SIG-M5 (cell line): ENCODE measurements at places on chromosomes 7 and 10.

DNA sequence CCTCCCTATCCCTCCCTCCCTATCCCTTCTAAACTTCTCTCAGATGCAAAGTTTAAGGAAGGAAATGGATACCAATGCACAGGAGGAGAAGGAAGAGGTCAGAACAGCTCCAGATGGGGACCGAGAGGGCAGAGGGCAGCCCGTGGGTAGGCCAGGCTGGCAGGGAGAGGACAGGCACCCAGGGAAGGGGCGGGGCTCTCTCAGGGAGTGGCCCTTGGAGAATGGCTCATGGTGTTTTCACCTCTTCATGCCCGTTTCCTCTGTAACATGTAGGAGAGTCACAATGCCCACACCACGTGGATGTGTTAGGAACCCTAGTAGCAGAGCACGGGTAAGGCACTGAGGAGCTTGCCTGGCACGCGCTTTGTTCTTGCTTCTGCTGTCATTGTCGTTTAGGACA, 264.5 kb downstream of the CELF2 start:
- DNase-seq: no peak

DNA sequence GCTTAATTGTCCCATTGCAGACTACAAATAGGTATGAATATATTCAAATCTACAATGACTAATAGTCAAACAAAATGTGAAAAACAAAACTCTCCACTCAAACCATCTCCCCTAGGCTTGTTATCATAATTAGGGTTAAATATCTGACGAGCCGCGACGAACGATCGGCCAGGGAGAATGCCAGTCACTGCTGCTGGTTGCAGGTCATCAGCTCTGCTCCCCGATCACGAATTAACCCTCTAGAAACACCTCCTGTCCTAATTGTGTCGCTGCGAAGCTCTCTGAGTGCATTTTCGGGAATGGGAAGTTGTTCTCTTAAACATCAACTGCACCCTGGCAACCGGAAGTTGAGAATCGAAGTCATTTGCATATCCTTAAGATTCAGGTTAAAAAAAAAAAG, 167.3 kb downstream of the TCERG1L start:
- DNase-seq: no peak

GRCh38 chr10:102434394-102435132, 2.2 kb upstream of the CUEDC2 start:
- DNase-seq: no peak

GRCh38 chr7:140719721-140720120, 23.2 kb downstream of the NDUFB2 start:
- no peak for DNase-seq

DNA sequence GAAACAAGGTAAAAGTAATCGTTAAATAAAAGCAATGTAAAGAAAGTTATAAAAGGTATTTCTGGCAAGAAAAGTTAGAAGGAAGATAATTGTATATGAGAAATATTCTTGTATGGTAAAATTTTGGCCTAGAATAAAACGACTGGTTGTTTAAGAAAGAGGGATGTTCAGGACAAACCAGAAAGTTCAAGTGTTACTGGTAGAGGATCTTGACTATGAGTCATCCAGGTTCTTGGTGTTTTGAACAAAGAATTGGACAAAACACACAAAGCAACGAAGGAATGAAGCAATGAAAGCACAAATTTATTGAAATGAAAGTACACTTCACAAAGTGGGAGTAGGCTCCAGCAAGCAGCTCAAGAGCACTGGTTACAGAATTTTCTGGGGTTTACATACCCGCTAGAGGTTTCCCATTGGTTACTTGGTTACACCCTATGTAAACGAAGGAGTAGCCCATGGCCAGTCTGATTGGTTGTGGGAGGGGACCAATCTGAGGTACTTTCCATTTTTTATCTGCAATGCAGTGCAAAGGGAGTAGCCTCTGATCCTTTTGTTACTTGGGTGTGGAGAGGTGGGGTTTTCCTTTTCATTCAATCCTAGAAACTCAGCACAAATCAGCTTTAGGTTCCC, 22.4 kb upstream of the GARS1 start:
- no peak for DNase-seq

DNA sequence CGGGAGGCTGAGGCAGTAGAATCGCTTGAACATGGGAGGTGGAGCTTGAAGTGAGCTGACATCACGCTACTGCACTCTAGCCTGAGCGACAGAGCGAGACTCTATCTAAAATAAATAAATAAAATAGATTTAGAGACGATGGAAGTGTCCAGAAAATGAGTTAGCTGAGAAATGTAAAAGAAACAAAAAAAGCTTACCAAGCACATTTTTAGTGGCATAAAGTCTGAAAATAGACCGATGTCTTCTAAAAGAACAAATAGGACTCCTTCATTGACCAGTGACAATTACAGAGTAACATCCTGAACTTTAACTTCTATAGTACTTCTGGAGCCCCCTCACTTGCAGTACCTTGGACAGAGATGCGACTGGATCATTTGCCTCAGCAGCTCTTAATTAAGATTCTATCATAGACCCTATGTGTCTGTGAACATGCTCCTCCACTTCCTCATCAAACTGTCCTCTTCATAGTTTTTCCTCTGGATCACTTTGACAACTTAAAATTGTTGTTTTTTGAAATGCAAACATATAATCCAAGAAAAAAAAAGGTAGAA, 25.2 kb upstream of the SRPK2 start:
- DNase-seq: no peak

DNA sequence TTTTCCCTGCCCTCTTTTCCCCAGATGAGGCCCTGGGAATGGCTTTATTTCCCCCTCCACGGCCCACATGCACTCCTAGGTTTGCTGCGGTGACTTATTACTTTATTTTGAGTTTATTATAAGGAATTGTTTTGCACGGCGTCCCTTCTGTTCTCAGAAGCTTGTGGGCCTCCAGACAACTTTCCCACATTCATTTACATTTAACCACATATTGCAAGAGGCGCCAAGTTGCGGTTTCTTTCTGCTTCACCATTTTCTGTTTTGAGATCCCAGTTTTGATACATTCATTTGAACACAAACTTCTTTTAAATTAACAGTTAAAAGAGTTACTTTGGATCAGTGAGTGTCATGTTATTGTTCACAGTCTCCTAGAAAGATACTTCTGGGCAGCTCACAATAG, 532.5 kb upstream of the MGMT start:
- DNase-seq: no peak

- DNase-seq: no peak
Observed at GRCh38 chr7:41788556-41788955, 85.7 kb upstream of the INHBA start.

DNA sequence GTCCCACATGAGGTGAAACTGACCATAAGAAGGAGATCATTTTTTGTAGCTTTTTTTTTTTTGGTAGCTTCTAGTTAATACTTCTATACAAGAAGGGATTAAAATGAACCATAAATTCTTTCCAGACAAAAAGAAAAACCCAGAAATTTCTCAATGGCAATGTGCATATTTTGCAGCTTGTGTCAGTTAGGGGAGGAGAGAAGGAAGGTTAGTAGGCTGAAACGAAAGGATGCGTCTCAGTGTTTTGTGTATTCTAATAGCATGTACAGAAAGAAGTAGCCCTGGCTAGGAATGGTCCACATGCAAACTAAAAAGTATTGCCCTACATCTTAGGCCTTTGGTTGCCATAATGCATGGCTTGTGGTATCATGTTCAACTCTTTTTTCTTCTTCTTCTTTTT, 90.6 kb downstream of the CACNB2 start:
- DNase-seq: no peak

DNA sequence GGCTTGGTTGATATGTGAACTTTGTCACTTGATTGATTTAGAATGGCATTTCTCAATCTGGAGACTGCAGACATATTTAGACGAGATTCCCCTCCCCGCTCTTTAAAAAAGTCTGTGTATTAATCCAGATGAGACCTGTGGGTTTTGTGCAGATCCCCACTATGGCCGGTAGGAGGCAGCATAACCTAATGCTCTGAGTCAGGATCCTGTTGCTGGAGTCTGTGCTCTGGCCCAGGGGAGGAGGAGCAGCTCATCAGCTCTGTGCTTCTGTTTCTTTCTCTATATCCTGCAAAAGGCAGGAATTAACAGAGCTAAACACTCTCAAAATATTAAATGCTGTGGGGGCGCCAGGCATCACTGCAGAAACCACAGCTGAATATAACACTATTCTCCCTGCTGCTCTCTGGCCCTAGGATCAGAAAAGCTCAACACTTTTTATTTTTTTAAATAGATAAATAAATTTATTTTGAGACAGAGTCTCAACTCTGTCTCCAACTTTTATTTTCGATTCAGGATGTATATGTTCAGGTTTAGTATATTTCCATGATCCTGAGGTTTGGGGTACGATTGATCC, 23.9 kb upstream of the SEPHS1 start:
- no peak for DNase-seq

DNA sequence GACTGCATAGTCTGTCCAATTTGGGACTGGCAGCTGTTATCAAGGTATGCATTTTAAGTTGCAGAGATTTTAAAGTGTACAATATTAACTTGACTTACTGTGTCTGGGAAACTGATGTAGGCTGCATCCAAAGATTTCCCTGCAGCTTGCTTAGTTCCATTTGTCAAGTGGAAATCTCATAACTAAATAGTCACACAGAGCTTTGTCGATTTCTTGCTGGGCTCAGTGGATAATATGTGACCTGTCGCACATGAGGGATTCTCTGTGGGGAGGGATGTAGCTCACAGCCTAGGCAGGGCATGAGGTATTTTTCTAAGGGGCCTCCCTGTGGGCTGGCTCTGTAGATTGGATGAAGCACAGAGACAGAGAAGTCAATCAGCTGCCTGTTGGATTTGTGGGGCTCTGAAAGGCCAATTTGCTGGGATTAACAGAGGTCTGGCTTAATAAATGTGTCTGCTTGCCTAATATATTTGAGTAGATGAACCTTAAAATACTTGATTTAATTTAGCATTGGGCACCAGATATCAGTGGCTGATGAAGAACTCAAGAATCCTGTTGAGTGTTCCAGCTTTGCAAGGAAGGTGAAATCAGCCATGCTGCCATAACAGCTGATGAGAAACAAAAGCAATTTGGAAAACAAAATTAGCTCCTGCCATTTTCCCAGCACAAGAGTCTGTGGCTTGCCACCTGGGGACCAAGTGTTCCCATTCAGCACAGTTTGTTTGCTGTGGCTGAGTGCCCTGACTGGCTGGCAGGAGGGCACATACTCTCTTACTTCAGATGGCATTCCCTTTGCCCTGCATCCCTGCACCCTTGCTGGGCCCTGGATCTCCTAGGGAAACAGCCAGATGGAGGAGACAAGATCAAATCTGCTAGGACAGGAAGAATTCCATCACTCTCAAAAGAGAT, 598.5 kb downstream of the SORCS3 start:
- DNase-seq: no peak

GRCh38 chr7:147516391-147516790, 1074.2 kb upstream of the C7orf33 start:
- DNase-seq: no peak

DNA sequence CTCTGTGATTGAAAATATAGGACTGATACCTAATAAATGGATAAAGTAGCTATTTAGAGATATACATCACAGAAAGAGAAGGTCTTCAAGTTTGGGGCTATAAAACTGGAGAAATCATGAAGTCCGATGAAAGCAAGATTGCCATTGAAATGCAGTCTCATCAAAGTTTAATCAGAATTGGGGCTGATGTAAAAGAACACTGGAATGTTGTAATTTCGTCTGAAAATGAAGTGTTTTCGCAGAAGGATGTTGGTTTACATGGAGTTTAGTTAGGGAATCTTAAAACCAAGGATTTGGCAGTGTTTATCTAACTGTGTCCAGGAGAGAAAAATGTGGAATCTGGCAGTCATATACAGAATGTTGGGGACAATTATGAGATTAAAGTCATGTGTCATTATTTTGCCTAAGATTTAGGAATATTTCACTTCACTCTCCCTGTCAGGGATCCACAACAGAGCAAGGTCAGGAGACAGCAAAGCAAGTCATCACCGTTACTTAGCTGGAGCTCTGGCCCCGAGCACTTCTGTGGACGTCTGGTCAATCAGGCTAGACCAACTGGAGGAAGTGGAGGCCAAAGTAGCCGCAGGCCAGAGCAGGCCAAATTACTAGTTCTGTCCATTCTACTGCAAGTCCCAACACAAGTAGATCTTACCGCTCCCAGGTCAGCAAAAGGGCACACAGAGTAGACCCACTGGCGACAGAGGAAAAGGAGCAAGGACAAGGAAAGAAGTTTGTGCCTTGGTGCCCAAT, 37.0 kb downstream of the EPDR1 start:
- no peak for DNase-seq

GRCh38 chr7:71457021-71457420, 325.1 kb downstream of the GALNT17 start:
- DNase-seq: no peak

GRCh38 chr10:21757185-21757901, 223.3 kb downstream of the MLLT10 start:
- DNase-seq: no peak

DNA sequence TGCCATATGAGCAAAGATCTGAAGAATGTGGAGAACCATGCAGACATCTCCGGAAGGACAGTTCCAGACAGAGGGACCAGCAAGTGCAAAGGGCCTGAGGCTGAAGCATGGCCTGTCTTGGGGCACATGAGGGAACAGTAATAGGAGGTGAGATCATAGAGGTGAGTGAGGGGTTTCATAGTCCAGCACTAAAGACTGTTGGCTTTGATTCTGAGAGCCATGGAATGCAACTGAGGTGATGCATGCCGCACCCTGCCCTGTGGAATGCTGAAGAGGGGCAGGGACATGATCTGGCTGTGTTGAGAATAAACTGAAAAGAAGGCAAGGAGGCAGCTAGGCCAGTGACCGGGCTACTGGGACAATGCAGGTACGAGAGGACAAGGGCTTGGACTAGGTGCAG, 253.1 kb upstream of the KLF14 start:
- DNase-seq: no peak

GRCh38 chr7:42765931-42766330, 145.9 kb downstream of the C7orf25 start:
- DNase-seq: no peak

DNA sequence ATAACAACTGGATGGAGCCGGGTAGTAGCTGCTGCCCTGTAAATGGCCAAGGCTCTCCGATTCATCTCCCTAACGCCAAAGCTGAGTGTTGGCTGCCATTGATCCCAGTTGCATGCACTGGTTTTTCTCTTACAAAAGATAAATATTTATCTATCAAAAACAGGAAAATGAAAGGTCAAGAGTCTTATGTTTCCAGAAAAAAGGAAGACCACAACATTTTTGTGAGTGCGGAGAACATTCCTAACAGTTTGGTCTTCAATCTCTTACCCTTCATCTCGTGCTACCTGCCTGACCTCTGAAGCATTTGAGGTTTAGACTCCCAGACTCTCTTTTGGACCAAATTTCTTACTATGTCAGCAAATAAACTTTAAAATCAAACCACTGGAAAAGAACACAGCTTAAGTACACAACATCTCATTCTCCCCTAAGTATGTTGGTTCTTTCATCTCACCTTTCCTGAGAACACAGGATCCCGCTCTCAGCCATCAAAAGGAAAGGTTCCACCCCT, 61.6 kb downstream of the SORBS1 start:
- DNase-seq: no peak

DNA sequence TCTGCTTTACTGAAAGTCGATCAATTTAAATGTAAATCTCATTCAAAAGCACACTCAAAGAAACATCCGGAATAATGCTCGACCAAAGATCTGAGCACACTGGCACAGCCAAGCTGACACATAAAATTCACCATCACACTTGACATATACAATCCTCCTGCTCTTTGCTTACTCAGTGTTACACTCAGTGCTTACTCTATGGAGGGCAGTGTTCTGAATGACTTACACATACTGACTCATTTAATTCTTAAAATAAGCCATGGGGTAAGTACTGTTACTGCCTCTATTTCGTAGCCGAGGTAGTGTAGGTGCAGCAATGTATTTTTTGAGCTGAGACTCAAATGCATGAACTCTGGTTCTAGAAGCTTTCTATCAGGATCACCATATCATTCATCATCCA, 421.5 kb upstream of the LRRN3 start:
- DNase-seq: no peak

GRCh38 chr7:78510580-78511188, 712.1 kb downstream of the PHTF2 start:
- DNase-seq: no peak
